ENCODE measurements at places on chromosomes 7 and 10.

DNA sequence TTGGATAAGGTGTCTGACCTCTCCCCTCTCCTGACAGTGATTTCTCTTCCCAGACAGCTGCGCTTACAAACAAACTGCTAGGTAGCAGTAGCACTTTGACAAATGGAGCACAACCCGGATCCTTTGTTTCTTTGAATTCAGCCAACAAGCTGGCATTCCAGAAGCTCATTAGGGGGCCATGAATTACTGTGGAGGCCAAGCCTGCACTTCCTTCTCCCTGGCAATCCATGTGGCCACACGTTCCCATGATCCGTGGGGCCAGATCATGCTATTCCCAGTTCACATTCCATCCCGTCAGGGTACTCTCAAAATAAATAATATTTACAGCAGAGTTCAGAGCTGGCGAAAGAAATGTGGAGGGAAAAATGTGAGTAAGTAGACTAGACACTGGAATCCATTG lies 172.4 kb downstream of the PRPF18 start:
- DNase-seq = no peak

GRCh38 chr10:31707093-31708039 lies 221.3 kb downstream of the ARHGAP12 start:
- peak; percentile 86 for DNase-seq

- no peak for DNase-seq
Observed at GRCh38 chr10:30068492-30069223, 9.3 kb upstream of the JCAD start.

GRCh38 chr7:69732203-69732602 lies 133.9 kb downstream of the AUTS2 start:
- peak; percentile 1 for DNase-seq

DNA sequence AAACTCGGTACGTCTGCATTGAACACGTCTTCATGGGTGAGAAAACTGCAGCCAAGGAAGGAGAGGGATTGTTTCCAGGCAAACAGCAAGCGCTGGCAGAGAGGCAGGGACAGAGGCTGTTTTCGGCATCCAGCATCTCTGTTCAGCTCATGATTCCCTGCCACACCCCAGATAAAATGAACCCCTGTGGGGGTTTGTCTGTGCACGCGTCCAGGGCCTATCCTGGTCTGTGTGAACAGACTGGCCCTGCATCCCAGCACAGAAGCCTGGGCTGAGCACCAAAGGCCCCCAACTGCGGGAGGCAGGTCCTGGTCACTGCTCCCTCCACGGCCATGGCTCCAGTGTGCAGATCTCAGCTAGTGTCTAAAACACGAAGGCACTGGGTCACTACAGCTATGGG lies 83.3 kb upstream of the FAM20C start:
- no peak for DNase-seq

GRCh38 chr7:93751421-93751820 lies 139.1 kb downstream of the TFPI2 start:
- DNase-seq = peak; percentile 1

DNA sequence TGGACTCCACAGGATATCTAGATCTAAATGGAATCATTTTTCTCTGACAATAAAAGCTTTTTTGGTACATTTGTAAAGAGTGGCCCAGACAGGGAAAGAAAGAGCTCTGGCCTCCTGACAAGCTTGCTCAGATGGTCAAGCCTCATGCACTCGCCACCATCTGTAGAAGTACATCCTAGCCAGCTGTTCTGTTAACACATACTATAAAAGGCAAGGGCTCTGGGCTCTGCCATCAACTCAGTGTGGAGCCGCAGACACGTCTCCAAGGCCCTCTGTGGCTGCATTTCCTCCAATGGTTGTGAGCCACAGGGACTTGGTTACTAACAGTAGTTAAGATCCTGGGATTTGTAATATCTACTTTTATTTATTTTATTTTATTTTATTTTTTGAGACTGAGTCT lies 70.8 kb upstream of the KDM7A start:
- DNase-seq = no peak

- DNase-seq = no peak
Observed at GRCh38 chr10:43055991-43056567, 20.8 kb upstream of the RET start.

DNA sequence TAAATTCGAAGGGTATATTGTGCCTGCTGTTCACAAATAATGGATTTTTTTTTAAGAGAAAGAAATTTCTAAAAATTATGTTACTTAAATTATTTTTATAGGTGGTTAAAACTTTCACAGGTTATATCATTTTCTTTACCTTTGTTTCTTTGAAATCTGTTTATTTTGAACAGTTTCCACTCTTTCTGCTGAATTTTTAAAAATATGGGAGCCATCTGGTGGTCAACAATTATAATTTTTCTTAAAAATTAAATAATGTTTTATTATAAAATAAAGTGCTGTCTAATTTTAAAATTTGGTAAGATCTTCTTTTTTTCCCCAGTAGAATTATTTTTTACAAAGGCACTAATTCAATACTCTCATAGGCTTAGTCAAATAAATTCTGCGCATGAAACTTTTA lies 263.9 kb downstream of the ETV1 start:
- no peak for DNase-seq

DNA sequence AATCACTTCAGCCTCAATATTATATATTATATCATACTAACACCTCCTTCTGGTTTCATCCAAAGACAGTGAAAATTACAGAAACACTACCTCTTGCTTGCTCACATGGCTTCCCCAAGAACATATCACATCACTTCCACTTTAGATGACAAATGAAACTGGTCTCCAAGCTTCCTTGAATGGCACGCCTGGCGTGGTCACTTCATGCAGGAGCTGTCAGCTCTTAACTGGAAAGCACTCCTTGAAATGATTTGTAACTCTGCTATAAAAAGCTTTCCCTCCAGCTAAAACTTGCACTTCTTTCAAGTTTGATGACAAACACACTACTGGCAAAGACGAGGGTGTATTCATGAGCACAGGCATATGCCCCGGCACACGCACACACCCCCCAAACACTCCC lies 84.1 kb upstream of the INHBA start:
- no peak for DNase-seq

GRCh38 chr10:73338801-73339368 lies 19.8 kb downstream of the CFAP70 start:
- DNase-seq = no peak

DNA sequence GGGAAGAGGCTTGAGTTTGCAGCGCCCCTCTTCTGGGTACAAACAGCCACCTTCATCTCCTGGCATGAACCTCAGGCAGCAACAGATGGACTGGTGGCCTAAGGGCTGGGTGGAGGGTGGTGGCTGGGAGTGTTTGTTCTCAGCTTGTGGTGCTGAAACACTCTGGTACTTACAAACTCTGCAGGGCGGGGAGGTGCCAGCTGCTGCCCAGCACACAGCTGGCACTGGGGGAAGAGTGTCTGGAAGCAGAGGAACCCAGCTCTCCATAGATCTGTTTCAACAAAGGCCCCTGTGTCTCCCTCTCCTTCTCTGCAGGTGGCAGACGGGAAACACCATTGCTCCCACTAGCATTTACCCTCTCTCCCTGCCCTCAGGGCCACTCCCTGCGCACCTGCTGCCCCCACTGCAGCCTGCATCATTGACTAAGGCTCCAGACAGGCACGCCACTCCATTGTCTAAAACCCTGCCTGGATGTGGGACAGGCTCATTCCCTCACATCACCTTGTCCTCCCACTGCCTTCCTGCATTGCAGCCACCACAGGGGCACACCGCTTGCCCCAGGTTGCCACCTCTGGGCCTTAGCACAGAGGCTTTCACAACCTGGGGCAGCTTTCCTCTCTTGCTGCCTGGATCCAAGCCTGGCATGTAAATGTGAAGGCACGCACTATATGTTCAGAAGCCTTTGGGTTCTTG lies 6.5 kb downstream of the ARHGAP22 start:
- DNase-seq = no peak

GRCh38 chr10:71250842-71251241 lies 38.5 kb downstream of the UNC5B start:
- DNase-seq = no peak

- peak; percentile 42 for DNase-seq
Observed at GRCh38 chr7:95527033-95527775, 41.5 kb downstream of the ASB4 start.

DNA sequence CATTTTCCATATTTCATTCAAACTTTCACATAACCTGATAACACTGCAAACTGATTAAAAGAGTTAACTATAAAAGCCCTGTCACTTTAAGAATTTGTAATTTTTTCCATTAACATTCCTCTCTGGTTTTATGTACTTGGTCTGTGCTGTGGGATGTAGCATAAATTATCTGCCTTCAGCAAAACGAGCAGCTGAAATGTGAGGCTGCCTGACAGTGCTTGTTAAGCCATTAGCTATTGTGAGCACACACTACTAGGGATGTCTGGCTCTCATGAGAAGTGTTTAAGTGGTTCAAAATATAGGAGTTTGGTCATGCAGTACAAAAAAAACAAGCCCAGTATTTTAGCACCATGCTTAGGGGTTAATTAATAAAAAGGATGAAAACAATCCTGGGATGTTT lies 63.0 kb downstream of the HOXA1 start:
- DNase-seq = no peak

DNA sequence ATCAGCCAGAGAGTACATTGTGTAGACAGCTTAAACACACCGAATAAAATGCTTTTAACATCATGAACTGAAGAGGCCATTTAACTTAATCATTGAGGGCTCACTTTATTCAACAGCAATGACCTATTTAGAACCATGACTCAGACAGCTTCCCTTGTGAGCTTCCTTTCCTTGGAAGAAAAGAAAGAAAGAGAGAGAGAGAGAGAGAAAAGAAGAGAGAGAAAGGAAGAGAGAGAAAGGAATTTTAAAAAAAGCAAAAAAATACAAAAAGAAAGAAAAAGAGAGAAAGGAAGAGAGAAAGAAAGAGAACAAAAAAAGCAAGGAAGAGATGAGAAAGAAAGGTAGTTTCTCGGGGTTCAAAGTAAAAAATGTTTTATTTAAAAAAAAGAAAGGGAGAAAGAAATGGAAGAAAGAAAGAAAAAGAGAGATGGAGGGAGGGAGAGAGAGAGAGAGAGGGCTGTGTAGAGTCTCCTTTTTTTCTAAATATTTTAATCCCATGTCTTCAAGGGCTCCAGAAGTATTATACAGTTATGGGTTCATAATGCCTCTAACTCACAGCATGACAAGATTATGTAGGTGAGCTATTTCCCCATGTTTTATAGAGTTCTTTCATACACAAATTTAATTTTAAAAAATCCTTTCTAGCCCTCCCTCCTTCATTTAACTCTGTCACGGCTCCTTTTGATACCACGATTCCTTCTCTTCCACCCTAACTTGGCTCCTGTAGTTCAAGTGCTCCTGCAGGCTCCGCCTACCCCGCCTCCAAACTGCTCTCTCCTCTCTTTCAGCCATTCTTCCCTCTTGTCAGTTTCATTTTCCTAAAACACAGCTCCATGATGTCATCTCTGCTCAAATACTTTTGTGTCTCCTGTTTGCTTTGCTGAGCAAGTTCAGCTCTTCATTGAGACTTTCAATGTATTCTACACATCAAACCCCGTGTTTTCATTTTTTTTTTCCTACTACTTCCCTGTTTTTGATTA lies 85.5 kb downstream of the PRTFDC1 start:
- DNase-seq = peak; percentile 85

DNA sequence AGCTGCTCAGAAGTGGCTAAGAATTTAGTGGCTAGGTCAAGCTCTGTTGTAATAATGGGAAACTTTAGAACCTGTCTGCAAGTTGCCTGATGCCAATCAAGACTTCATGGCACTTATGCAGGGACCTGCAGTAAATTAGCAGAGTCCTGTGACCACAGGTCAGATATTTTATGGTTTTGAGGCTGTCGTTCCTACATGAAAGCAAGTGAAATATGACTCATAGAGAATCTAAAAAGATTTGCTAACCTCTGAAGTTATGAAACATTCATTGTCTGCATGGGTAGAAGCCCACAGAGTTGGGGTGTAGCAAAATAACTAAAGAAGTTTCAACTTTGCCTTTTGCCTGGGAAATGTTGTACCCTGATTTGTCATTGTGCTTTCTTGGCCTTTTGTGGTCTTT lies 32.3 kb downstream of the SLC39A12 start:
- peak; percentile 82 for DNase-seq

GRCh38 chr10:103547391-103547946 lies 54.0 kb downstream of the NEURL1 start:
- DNase-seq = no peak

GRCh38 chr7:131183611-131184119 lies 144.0 kb upstream of the MKLN1 start:
- no peak for DNase-seq

- peak; percentile 54 for DNase-seq
Observed at GRCh38 chr7:82605247-82605864, 161.8 kb upstream of the CACNA2D1 start.

- DNase-seq = peak; percentile 90
Observed at GRCh38 chr10:47164126-47164799, 135.7 kb upstream of the GDF10 start.

DNA sequence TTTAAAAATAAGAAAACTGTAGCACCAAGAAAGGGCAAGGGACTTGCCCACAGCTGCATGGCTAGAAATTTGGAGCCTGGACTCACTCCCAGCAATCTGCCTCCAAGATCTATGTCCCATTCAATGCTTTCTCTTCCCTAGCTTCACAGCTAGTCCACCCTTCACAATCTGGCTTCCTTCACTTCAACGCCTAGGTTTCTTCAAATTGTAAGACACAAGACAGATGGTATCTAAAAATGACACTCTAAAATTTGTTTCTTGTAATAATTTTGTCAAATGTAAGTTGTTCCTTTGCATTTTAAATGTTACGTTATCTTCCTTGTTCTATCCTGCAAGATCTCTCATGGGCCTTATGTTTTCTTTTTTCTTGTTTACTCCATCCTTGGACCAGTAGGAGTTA lies 48.6 kb downstream of the CTTNBP2 start:
- DNase-seq = no peak

- DNase-seq = no peak
Observed at GRCh38 chr10:104066945-104067344, 18.7 kb downstream of the COL17A1 start.

GRCh38 chr10:75400771-75401568 lies 594 bp downstream of the ZNF503 start:
- DNase-seq = peak; percentile 36

DNA sequence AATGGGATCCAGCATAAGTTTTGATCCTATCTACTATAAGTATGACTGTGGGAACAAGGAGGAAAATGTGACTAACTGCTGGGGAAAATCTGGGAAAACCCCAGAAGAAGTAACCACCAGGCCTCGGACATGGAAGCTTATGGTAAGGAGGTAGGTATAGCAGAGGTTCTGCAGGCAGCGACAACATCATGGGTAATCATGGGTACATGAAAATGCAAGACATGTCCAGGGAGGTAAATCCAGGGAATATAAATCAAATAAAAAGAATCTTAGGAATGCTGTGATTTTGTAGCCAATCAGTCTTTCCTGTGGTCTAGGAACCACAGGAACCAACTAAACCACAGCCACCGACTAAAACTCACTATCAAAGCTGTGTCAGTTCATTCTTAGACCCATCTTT lies 168.3 kb upstream of the NPY start:
- DNase-seq = no peak

DNA sequence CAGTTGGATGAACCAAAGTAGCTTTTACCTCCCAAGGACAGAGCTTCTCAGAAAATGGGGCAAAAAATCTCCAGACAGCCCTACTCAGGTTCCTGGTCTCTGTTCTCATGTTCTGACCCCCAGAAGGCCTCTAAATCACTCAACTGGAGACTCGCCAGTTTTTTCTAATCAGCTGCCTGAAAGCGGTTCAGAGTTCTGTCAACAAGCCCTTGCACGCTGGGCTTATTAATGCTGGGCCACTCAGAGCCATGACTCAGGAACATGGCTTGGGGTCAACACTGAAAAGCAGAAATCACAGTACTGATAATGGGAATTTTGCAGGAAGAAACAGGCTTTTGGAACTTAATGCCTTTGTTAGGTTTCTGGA lies 15.3 kb downstream of the ECHDC3 start:
- DNase-seq = peak; percentile 97
